ENCODE measurements at places on chromosomes 6 and 20.
A peak's percentile ranks its signal among the peaks of the same experiment; 100 is the strongest.

DNA sequence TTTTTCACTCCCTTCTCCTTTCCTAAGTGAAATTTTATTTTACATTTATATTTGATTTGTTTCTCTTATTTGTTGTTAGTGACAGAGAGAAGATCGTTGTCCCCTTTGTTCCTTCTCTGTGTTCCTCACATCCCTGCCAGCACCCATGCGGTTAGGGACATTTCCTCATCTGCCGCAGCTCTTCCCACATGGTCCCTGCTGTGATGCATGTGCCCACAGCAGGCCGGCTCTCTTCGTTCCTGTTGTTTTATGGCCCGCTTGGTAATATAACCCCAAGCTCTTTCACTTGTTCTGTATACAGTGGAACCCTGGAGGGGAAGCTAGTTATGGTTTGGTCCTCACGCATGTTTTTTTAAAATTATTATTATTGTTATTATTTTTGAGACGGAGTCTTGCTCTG is 23.6 kb downstream of the DTD1 start:
- no peak for DNase-seq

GRCh38 chr6:164010441-164011103 is 596.1 kb downstream of the QKI start:
- DNase-seq = no peak

DNA sequence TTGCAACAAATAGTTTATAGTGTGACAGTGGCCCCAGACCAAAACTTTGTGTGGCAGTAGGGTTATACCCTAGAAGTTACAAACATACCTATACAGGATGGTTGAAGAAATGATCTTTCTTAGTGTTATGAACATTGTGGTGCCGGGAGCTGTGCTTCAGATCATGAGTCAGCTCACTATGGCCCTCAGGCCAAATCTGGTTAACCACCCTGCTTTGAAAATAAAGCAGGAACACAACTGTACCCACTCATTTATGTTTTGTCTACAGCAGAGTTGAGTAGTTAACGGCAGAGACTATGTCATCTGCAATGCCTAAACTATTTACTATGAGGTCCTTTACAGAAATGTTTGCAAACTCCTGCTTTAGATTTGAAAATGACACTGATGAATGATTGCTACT is 24.3 kb downstream of the AKAP7 start:
- DNase-seq = no peak

GRCh38 chr20:31846793-31847138 is 1.4 kb upstream of the FOXS1 start:
- DNase-seq = no peak

- no peak for DNase-seq
Observed at GRCh38 chr20:10843146-10843711, 169.4 kb upstream of the JAG1 start.

- DNase-seq = no peak
Observed at GRCh38 chr6:19905584-19905983, 68.4 kb downstream of the ID4 start.

DNA sequence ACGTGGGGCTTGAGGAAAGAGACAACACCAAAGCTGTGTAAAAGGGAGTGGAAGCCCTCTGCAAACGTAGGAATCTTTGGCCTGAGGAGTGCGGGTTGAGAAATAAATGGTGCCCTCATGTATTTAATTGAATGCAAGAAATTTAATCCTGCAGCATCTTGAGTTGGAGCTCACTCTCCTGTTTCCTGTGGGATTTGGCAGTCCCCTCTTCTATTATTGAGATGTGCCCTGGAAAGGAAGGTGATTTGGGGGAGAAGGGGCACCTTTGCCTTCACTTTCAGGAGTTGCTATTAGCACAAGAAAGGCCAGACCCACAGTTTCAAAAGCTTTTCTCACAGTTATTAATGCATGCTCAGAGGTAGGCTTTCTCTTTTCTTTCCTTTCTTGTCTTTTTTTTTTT is 201.4 kb upstream of the HDDC2 start:
- no peak for DNase-seq

GRCh38 chr20:1838556-1839279 is 56.5 kb upstream of the SIRPA start:
- no peak for DNase-seq

DNA sequence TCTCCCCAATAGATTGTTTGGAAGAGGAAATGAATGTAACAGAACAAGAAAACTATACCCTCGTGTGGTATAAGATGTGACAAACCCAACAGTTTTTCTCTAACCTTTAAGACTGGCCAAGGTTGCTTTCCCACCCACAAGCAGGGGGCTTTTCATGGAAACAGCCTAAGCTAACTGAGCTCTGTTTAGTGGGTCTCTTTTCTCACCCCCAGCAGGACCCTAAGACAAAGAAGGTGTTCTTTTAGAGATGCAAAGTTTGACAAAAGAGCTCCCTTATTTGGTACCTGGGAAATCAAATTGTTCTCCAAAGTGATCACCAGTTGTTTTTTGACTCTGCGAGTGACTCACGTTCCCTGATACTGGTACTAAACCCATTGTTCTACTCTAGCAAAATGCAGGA is 59.1 kb downstream of the MBOAT1 start:
- no peak for DNase-seq

GRCh38 chr6:139597771-139598755 is 223.6 kb upstream of the CITED2 start:
- no peak for DNase-seq

GRCh38 chr20:61159957-61160686 is 91.9 kb upstream of the CDH4 start:
- no peak for DNase-seq

DNA sequence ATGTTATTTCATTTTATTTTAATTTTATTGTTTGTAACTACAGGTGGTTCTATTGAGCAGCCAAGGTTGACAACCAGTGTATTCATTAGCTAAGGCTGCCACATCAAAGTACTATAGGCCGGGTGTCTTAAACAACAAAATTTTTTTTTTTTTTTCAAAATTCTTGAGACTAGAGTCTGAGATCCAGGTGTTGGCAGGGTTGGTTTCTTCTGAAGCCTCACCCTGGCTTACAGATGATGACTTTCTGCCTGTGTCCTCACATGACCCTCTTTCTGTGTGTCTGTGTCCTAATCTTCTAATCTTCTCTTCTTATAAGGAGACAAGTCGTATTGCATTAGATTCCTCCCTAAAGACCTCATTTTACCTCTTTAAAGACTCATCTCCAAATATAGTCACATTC is 208.4 kb downstream of the MANEA start:
- DNase-seq = no peak

DNA sequence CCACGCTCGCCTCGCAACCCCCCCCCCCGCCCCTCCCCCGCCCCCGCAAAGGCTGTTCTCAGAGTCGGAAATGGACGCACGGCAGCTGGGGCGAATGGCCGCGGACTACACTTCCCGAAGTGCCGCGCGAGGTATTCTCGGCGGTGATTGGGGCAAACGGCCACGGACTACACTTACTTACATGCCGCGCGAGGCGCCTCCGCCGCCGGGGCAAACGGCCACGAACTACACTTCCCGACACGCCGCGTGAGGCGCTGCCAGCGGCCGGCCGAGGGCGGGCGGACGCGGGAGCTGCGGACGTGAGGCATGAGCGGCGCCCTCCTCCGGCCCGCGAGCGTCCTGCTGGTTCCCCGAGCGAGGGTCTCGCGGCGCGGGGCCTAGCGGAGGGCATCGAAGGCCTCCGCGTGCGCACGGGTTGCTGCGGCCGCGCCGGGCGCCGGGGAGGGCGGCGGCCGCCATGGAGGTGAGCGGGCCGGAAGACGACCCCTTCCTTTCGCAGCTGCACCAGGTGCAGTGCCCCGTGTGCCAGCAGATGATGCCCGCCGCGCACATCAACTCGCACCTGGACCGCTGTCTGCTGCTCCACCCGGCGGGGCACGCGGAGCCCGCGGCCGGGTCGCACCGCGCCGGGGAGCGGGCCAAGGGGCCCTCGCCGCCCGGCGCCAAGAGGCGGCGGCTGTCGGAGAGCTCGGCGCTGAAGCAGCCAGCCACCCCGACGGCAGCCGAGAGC is at the start of gene WRNIP1:
Gene WRNIP1, plus strand, starts transcription at position 228 of the 730 bp plus-strand sequence. Its CDS starts 230 bp downstream, at position 458.
- DNase-seq = peak; percentile 99

GRCh38 chr20:2804852-2805688 is 4.6 kb upstream of the CPXM1 start:
- no peak for DNase-seq

- no peak for DNase-seq
Observed at GRCh38 chr6:46291275-46291633, 120.5 kb upstream of the ENPP5 start.
